Cardiac fibroblast (primary cell): ENCODE measurements at places on chromosomes 5 and 9.

- no peak for DNase-seq
Observed at GRCh38 chr9:87653941-87654340, 72.0 kb upstream of the CTSL start.

DNA sequence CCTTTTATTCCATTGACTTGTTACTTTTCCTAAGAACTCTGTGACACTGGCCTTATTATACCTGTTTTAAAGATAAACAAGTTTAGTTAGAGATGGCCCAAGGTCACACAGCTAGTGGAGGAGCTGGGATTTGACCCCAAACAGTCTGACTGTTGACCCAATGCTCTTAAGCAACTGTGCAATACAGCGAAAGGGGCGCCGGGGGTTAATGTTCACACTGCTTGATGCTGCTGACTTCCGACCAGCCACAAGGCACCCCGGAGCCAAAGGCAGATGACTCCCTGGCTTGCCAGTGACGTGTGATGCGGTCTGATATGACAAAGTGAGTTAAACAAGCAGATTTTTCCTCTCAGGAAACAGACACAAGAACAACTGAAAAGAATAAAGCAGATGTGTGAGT lies 23.9 kb downstream of the PIK3R1 start:
- peak; percentile 84 for DNase-seq

DNA sequence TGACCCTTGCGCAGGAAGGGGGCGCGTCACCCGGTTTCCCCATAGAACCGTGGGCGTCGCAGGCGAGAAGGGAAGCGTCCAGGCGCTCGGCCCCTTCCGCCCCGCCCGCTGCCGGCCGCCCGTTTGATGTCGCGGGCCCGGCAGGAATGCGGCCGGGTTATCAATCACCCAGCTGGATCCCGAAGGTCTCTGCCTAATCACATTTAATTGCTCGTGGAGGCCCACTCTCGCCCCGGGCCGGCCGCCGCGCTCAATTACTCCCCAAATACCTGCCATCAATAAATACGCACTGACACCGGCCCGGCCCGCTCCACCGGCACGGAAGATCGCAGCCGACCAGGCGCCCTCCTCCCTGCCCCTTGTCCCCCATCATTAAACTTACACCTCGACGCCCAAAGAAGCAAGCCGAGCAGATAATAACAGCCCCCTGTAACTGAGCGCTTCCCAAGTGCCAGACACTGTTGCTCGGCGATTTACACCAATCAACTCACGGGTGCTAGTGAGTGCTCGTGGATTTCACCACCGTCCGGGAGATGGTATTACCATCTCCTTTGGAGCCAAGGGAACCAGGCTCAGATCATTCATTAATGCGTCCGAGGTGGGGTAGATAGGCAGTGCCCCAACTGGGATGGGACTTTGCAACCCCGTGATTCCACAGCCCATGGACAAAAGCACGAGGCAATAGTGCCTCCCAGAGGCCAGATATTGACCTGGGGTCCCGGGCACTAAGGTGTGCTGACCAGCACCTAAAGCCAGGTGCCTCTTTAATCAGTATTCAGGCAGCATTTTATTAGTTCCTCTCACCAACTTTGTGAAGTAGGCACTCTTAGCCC lies 11.3 kb downstream of the MSX2 start:
- DNase-seq: no peak

- DNase-seq: no peak
Observed at GRCh38 chr5:11525020-11525419, 379.2 kb downstream of the CTNND2 start.

- peak; percentile 92 for DNase-seq
Observed at GRCh38 chr5:125083981-125084380, 337.5 kb upstream of the ZNF608 start.

GRCh38 chr9:135970128-135970815 lies 9.1 kb upstream of the UBAC1 start:
- DNase-seq: no peak

GRCh38 chr9:104092875-104093600 lies 1.1 kb upstream of the SMC2 start:
- DNase-seq: peak; percentile 31

- no peak for DNase-seq
Observed at GRCh38 chr5:21820527-21820926, 1032.6 kb downstream of the CDH12 start.

GRCh38 chr5:56306433-56307150 lies 73.5 kb upstream of the ANKRD55 start:
- DNase-seq: no peak

- peak; percentile 40 for DNase-seq
Observed at GRCh38 chr9:134525841-134526583, 115.6 kb upstream of the COL5A1 start.

DNA sequence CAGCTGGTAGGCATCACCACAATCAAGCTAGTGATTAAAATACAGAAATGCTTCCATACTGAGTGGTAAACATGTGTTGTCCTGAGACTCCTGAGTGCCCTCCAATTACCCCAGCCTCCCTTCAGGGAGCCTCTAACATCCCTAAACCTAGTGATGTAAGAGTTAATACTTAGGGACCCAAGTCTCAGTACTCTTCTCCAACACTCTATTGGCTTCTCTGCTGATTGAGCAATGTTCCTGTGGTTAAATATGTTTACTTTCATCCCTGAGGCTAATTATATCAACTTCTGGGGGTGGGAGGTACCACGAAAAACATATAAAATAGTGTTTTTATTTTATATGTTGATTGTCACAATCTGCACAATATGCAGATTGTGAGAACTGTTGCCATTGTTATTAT lies 5.0 kb downstream of the GRXCR2 start:
- DNase-seq: no peak

GRCh38 chr9:109640580-109641371 lies 139.2 kb upstream of the PALM2AKAP2 start:
- DNase-seq: peak; percentile 18

DNA sequence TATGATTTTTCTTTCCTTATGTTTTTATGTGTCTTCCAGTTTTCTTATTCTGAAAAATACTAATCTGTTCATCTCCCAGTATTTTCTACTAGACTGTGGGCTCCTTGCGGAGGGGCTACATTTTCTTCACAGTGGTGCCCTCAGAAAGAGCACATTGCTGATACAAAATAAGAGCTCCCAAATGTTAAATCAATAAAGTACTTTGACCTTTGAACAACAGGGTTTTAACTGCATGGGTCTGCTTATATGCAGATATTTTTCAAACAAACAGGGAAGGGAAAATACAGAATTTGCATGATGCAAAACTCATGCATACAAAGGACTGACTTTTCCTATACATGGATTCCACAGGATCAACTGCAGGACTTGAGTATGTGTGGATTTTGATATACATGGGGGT lies 79.9 kb upstream of the ACO1 start:
- no peak for DNase-seq

- DNase-seq: no peak
Observed at GRCh38 chr9:78294290-78295176, 2.4 kb upstream of the PSAT1 start.

- no peak for DNase-seq
Observed at GRCh38 chr5:407801-408268, 35.1 kb upstream of the EXOC3 start.

DNA sequence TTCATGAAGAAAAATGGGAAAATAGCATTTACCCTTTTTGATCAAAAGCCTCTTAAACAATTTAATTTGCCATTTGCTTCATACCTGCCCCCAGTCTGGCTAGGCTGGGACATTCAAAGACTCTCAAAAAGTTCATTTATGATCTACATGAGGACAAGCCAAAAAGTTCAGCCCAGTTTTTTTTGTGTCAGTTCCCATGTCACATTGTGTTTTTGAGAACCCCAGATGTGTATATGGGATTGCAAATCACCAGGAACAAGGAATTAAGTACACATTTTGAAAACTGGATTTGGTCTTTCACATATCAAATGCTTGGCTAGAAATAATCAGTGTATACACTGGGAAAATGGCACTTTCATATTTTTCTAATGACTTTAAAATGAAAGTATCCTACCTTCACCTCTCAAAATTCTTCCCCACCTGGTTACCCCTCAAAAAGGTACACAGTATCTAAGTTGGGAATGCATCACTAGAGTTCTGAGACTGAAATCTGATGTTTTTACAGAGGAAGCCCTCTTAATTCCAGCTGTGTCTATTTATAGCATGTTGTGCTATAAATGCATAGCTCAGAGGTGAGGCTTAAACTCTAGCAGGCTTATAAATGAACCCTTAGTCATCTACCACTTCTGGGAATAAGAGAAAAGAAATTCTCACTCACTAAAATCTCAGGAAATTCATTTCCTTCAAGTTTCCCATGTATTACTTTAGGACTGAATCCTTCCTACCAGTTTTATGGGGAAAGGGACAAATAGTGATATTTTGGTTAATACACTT lies 9.3 kb downstream of the STOM start:
- DNase-seq: peak; percentile 89

GRCh38 chr5:157718519-157718918 lies 12.7 kb upstream of the THG1L start:
- peak; percentile 83 for DNase-seq

GRCh38 chr9:114309096-114309495 lies 13.8 kb upstream of the ORM1 start:
- DNase-seq: no peak

DNA sequence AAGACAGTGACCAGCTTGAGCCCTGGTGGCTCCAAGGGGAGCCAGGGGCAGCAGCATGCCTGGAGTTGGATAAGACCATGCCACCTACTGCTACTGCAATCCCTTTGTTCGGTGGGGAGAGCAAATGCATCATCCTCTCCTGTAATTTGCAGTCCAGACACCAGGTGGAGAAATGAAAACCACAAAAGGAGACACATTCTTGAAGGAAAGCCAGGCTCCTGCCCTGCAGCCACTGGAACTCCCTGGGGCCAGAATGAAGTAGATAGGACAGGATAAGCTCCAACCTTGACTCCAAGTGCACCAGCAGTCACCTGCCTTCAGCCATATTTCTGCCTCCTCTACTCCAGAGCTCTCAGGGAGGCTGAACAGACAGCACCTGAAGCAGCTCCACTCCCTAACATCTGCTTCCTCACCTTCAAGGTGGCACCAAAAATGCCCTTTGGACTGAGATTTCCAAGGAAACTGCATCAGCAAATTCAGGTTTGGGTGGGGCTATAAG lies 65.1 kb upstream of the IQGAP2 start:
- DNase-seq: peak; percentile 17

DNA sequence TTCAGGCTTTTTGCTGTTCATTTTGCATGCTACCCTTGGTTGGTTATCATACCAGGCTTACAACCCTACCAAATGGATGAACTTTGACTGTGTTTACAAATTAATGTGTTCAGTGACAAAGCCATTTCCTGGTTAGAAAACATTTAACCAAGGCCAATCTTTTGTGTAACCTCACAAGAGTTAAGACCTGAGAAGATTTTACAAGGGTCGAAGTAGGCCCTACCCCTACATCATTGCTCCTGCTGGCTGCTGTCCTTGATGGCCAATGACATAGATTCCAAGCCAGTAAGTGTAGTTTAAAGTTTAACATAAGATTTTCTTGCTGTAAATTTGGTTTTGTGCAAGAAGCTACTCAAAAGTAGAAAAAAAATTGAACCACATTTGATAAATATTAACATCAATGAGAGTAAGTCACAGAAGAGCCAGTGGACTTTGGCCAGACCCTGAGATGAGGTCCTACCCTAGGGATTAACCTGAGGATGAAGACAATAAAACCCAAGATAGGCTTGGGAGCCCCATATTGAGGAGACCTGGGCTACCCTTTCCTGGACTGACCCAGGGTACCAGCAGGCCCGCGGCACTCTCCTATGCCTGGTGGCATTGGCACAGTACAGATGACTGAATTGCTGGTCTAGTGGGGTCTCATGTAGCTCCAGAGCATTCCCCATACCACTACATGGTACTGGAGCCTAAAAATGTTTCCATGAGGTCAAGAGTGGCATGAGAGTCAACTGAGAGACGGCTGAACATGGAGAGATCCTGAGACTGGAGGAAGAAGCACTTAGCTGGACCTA lies 8.3 kb downstream of the C1QTNF3 start:
- DNase-seq: no peak

DNA sequence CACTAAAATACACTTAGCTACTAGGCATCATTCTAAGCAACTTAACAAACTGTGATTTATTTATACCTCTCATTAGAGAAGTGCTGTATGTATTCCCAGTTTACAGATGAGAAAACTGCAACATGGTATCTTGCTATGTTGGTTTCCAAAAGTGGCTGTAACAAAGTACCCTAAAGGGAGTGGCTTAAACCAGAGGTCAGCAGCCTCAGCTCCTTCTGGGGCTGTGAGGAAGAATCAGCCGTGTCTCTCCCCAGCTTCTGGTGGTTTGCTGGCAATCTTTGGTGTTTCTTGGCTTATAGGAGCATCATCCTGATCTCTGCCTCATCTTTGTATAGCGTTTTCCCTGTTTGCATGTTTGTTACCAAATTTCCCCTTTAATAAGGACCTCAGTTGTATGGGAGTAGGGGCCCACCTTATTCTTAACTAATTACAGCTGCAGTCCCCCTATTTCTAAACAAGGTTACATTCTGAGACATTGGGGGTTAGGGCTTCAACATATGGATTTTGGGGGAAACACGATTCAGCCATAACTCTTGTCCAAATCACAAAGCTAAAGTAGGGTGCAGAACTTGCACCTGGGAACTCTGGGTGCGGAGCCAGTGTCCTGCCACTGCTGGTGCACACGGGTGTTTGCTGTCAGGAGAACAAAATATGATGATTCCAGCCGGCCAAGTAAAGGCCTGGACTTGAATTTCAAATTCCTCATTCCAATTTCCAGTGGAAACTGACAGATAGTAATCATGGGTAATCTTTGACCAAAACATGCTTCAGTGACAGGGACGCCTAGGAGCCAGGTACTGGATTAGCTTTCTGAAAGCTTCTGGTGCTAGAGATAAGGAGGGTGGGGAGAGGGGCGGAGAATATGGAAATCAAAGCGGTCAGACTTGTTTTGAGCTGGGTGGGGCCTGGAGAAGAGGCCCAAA lies 43.3 kb downstream of the RAI14 start:
- no peak for DNase-seq

DNA sequence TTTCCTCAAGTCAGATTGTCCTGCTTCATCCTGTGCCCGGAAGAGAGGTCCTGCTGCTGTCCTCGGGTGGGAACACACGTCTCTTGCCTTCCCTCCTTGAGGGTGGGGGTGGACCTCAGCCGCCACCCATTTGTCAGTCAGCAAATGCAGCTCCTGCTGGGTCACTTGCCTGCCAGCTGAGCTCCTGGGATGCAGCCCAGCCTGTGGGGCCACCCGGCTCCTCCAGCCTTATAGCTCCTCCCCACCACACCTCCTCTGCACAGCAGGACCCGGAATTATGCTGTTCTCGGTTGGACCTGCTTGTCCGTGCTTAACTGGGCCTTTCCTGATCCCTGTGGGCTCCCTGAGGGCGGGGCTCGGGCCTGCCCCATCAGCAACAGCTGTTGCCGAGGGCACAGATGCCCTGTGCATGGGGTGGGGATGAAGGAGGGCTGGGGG lies 52.7 kb downstream of the RXRA start:
- DNase-seq: no peak
